ENCODE measurements at places on chromosomes 11 and 22.

GRCh38 chr22:39529487-39529851, 3.1 kb downstream of the RPS19BP1 start:
- no peak for DNase-seq

DNA sequence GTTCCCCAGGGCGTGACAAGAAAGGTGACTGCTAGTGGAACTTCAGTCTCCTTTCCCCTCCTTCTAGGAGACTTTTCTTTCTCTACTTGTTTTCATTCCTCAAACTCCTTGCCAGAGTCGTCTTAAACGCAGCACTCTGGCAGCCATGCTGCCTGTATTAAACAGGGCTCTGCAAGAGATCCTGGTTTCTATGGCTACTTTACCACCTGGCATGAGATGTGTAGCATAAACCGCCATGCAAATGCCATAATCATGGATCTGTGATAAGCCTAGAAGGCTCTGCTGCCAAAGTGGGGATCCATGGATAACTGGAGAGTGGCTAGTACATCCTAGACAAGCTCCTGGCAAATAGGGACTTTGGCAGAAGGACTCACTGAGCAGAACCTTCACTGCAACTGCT, 321.1 kb downstream of the CADM1 start:
- no peak for DNase-seq

DNA sequence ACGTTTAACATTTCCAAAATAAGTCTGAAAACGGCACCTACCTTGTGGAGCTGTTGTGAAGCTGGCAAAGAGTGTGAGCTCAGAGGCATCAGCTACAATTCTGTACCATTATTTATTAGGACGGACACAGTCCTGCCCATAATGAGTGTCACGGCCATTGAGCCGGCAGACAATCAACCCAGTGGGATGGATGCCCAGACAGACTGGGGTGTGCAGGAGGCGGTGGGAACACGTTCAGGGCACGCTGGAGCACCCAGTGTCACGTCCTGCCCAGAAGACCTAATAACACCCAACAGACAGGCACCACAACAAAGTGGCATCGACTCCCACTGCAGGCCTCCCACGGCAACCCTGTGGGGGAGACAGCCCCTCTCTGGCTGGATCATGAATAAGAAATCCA, 34.5 kb downstream of the TPST2 start:
- DNase-seq: no peak

- peak; percentile 47 for DNase-seq
Observed at GRCh38 chr11:3609416-3610265, 32.2 kb downstream of the ART5 start.

- no peak for DNase-seq
Observed at GRCh38 chr11:114090225-114090910, 30.9 kb downstream of the ZBTB16 start.

DNA sequence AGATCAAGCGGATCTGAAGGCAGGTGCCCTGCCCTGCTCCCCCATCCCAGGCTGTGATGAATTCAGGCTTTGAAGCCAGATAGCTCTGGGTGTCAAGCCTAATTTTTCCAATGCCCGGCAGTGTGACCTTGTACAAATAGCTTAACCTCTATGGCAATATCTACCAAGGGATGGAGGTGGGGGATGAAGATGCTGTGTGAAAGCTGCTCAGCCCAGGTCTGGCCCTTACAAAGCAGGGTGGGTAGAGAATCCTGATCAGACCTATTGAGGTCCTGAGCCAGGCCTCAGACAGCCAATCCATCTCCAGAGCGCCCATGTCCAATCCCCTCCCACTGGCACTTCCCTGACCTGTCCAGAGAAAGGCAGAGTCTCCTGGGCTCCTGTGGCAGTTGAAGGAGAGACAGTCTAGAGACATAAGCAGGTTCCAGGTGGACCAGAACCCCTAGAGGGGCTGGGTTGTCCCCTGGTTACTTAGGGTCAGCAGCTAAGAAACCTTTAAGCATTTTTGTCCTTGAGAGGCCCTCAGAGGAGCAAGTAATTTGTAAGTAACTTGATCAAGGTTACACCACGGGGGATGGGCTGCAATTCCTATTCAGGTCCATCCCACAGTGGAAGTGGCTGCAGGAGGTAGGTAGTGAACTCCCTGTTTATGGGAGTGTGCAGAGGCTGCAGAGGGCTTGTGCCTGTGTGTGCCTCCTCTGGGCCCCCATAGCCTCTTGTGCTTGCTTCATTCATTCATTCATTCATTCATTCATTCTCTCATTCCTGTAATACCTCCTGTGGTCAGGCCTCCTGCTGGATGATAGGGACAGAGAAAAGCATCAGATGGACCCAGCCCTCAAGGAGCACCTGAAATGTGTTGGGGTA, 10.4 kb downstream of the P2RY2 start:
- no peak for DNase-seq

DNA sequence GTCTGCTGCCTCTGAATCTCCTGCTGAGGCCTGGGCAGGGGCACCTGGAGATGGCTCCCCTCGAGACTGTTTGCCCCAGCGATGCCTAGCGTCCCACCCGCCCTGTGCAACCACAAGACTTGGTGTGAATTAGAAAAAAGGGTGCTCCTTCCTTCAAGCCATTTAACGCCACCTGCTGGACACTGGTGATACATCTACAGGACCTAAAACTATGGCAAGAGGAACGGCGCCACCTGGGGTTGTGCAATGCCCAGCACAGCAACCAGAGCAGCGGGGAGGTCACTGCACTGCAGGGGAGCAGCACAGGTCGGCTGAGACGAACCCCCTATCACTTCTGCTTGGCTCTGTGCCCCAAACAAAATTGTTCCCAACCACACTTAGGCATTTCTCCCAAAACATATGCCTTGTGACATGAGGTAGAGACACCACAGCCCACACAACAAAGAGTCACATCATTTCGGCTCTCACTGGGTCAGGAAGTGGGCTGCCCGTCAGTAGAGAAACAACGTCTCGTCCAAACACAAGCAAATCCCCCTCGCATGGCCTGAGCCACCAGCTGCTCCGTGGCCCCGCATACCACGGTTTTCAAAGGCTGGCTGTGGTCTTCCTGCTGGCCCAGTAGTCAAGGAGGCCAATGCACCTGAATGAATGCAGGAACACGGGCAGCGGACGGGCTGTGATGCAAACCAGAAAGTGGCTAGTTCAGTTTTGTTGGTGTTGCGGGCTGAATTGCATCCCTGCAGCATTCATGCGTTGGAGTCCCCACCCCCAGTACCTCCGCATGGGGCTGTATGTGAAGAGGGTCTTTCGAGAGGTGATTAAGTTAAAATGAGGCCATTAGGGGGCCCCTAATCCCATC, 171.9 kb downstream of the SHANK2 start:
- peak; percentile 88 for DNase-seq
